GM12865 (cell line): ENCODE measurements at places on chromosomes 5 and 9.

GRCh38 chr5:142014911-142015584 lies 2.2 kb upstream of the GNPDA1 start:
- DNase-seq = peak; percentile 68

GRCh38 chr5:6900247-6901227 lies 187.3 kb downstream of the TENT4A start:
- DNase-seq = no peak

GRCh38 chr5:92885950-92886349 lies 695.1 kb downstream of the NR2F1-AS1 start:
- DNase-seq = peak; percentile 15

DNA sequence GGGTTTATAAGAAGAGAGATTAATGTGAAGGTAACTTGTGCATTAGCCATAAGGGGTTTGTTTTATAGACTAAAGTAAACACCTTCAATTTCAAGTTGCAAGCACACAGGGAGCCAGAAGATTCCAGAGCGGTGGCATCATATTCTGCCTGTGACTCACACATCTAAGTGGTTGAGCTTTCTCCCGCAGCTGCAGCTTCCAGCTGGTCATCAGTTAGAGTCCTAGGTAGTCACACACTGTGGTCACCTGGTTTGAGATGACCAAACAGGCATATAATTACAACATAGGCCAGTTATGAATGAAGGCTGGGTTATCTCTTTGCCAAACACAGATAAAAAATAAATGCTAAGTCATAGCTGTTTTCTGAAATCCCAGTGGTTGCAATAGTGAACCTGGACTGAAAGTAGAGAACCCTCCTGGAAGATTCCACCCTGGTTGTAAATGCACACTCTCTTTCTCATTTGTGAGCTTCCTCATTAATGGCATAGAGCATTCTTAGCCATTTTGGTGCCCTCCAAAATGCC lies 171.3 kb downstream of the GDNF start:
- DNase-seq = no peak

- DNase-seq = no peak
Observed at GRCh38 chr5:54363669-54364068, 53.3 kb upstream of the ARL15 start.

GRCh38 chr5:134902071-134902801 lies 2.7 kb upstream of the PCBD2 start:
- DNase-seq = peak; percentile 81

DNA sequence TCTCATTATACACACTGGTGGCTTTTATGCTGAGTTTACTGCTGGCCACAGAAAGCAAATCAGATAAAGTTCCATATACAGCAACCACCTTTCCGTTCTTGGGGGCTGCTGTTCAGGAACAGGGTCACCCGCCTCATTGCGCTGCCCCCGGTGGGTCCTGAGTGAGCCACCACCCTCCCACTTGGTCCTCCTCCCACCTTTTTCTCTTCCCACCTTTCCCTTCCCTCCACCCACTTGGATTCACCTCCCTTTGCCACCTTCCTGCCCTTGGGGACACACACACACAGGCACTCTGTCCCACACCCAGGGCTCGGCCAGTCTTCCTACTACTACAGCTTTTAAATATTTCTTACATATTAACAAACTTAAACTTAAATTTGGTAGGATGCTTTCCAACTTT lies 127.6 kb downstream of the WDR70 start:
- DNase-seq = no peak
